ENCODE measurements at places on chromosomes 5 and 9.

DNA sequence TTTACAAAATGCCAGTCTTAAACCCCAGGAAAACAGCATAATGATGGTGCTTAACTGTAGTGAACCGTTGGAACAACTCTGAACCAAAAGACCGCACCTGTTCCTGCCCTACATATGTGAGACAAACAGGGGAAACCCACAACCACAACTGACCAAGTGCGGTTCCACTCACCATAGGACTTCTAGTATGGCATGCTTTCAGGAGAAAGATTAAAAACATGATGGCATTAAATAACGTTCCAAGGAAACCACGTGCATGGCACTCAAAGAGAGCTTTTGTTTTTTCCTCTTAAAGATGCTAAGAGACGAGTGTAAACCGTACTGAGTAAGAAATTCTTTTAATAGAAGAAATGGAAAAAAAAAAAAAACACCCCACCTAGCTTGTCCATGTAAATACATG, 119.8 kb downstream of the SSBP2 start:
- no peak for DNase-seq
- H3K4me3 ChIP-seq: no peak overlapping the region
- peaks cover 2% of the 10 kb centered on the region for H3K36me3 ChIP-seq
- H3K4me1 ChIP-seq: no peaks in the 10 kb centered on the region
- H3K27me3 ChIP-seq: no peaks in the 10 kb centered on the region

- no peaks in the 10 kb centered on the region for H3K27me3 ChIP-seq
These were observed 27.6 kb downstream of the TCF7 start for GRCh38 chr5:134142052-134142451.

DNA sequence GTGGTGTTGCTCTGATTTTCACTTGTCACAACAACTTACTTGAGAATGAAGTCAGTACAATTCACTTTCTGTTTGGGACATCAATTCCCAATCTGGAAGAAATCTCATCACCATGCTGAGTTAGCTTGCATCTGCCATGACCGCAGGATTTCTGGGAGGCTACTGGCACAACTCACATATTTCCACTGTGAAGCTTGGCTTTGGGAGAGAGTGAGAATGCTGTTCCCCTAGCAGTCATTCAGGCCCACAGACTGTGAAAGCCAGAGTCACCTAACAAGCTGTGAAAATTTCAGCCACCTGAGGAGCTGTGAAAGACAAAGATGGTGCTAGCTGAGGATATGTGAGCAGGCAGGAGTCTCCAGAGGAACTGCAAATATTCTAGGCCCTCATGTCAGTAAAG, 365.2 kb upstream of the TUSC1 start:
- H3K4me3 ChIP-seq: no peak overlapping the region
- H3K4me1 ChIP-seq: no peaks in the 10 kb centered on the region
- H3K36me3 ChIP-seq: no peaks in the 10 kb centered on the region

DNA sequence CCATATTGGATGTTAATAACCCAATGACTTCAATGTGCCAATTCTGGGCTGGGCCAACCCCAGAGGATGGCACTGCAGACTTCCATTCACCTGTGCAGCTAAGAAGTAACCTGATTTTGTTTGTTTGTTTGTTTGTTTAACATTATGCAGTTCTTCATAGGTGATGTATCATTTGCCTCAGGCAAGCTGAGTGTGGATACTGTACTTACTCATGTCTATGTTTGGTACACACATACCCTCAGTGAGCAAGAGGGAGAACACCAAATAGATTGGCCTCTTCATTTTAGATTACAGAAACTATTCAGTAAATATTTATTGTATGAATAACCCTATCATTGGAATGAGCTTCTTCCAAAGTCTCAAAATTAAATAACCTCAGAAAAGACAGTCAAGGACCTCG, 180.2 kb upstream of the SMC2 start:
- H3K27me3 ChIP-seq: no peaks in the 10 kb centered on the region
- no peak for DNase-seq
- H3K27ac ChIP-seq: no peak overlapping the region
- no peaks in the 10 kb centered on the region for H3K36me3 ChIP-seq
- no peak overlapping the region for H3K4me3 ChIP-seq
- no peaks in the 10 kb centered on the region for H3K4me1 ChIP-seq

DNA sequence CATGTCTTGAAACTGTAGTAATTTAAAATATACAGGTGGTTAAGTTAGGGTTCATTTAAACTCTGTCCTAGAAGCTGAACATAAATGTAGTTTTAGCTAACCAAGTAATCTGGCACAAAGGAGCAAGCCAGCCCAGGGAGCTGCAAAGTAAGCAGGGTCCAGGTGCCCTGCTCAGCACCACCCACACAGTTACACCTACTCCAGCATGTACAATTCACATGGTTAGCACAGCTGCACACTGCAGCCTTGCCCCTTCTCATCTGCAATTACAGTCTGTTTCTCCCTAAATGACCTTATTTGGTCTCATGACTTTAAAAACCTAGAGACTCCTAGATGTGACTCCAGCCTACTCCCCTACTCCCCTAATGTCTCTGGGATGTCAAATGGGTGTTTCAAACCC, 128.4 kb downstream of the EPB41L4A start:
- H3K4me3 ChIP-seq: no peak overlapping the region
- no peaks in the 10 kb centered on the region for H3K4me1 ChIP-seq
- no peaks in the 10 kb centered on the region for H3K36me3 ChIP-seq
- no peak for DNase-seq

GRCh38 chr5:124628721-124629596, 117.5 kb downstream of the ZNF608 start:
- H3K27ac ChIP-seq: no peak overlapping the region
- no peak overlapping the region for H3K4me3 ChIP-seq
- no peak for DNase-seq
- H3K36me3 ChIP-seq: peaks cover 3% of the 10 kb centered on the region

GRCh38 chr5:113195771-113196170, 219.2 kb downstream of the DCP2 start:
- no peak overlapping the region for H3K4me3 ChIP-seq
- no peak overlapping the region for H3K27ac ChIP-seq
- no peaks in the 10 kb centered on the region for H3K27me3 ChIP-seq
- no peaks in the 10 kb centered on the region for H3K36me3 ChIP-seq
- no peak for DNase-seq

DNA sequence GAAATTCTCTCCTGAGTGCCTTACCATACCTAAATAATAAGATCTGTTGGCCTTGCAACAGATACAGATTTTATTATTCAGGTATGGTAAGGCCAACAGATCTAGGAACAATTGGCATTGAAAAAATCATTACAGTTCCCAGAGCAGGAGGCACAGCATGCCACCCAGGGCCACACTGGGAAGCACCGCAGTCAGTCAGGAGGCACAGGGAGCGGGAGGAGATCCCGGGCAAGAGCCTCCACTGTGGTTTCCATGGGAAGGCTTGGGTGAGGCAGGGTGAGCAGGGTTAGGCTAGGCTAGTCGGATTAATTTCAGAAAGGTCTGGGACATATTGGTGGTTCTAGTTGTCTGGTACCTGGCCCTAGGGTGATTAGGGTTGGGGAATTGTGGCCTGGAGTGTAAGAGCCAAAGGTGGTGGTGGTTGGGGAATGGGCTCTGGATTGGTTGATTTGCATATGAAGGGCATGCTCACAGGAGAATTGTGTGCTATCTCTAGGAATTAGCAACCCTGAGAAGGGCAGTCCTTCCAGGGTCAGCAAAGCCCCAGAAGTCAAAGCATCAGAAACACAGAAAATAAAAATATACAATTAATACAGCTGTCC, 111.4 kb downstream of the PDE8B start:
- H3K36me3 ChIP-seq: no peaks in the 10 kb centered on the region
- H3K4me3 ChIP-seq: no peak overlapping the region
- no peak overlapping the region for H3K27ac ChIP-seq
- peaks cover 2% of the 10 kb centered on the region for H3K4me1 ChIP-seq

- no peaks in the 10 kb centered on the region for H3K4me1 ChIP-seq
- DNase-seq: no peak
- no peaks in the 10 kb centered on the region for H3K36me3 ChIP-seq
- H3K27ac ChIP-seq: no peak overlapping the region
- no peak overlapping the region for H3K4me3 ChIP-seq
These were observed 144.2 kb upstream of the EPB41L4A start for GRCh38 chr5:112563169-112563826.

- H3K4me1 ChIP-seq: peaks cover 16% of the 10 kb centered on the region
- no peak overlapping the region for H3K27ac ChIP-seq
- H3K36me3 ChIP-seq: no peaks in the 10 kb centered on the region
- no peaks in the 10 kb centered on the region for H3K27me3 ChIP-seq
- no peak overlapping the region for H3K4me3 ChIP-seq
- DNase-seq: no peak
These were observed 212.4 kb downstream of the RFK start for GRCh38 chr9:76181781-76182180.

- H3K4me1 ChIP-seq: peaks cover 8% of the 10 kb centered on the region
- no peaks in the 10 kb centered on the region for H3K36me3 ChIP-seq
- H3K27me3 ChIP-seq: no peaks in the 10 kb centered on the region
- H3K4me3 ChIP-seq: no peak overlapping the region
- no peak for DNase-seq
These were observed 50.7 kb downstream of the ADAM19 start for GRCh38 chr5:157524887-157525286.

DNA sequence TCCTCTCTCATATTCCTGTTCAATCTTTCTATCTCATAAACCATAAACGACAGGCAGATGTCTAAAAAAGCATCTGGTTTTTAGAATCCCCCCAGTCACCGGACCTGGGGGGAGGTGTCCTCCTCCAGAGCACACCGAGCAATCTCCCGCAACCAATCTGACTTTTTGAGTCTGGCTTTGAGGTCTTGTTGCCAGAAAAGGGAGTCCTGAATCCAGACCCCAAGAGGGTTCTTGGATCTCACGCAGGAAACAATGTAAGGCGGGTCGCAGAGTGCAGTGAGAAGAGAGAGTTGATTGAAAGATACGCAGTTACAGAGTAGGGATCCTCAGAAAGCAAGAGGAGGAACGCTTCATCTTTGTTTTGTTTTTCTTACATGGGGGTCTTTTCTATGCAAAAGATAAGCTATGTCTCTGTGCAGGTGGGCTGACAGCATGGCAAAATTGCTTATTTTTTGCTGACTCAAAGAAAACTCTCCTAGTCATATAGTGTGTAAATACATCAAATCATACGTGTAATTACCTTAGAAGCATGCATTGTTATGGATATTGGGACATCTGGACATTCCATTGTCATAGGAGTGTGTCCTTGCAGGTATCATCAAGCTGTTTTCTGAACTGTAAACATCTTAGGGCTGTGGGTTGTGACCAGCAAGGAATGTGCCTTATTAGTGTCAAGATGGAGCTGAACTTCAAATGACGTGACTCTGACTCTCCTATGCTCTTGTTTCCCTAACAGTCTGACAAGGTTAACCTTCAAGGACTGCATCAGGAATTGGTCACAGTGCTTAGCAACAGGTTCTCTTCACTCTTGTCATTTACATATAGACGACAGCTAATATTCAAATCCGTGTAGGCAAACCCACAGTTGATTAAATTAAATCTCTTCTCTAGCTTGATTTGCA, 159.3 kb upstream of the DAPK1 start:
- H3K36me3 ChIP-seq: no peaks in the 10 kb centered on the region
- no peak overlapping the region for H3K4me3 ChIP-seq
- DNase-seq: no peak
- peaks cover 4% of the 10 kb centered on the region for H3K4me1 ChIP-seq

GRCh38 chr9:4081956-4082355, 217.9 kb downstream of the GLIS3 start:
- no peaks in the 10 kb centered on the region for H3K36me3 ChIP-seq
- H3K4me1 ChIP-seq: peaks cover 10% of the 10 kb centered on the region
- H3K4me3 ChIP-seq: no peak overlapping the region
- H3K27ac ChIP-seq: no peak overlapping the region
- DNase-seq: no peak

GRCh38 chr5:168469816-168470215, 16.5 kb upstream of the RARS1 start:
- no peak for DNase-seq
- H3K4me3 ChIP-seq: no peak overlapping the region
- H3K27me3 ChIP-seq: no peaks in the 10 kb centered on the region
- H3K36me3 ChIP-seq: peaks cover 7% of the 10 kb centered on the region

DNA sequence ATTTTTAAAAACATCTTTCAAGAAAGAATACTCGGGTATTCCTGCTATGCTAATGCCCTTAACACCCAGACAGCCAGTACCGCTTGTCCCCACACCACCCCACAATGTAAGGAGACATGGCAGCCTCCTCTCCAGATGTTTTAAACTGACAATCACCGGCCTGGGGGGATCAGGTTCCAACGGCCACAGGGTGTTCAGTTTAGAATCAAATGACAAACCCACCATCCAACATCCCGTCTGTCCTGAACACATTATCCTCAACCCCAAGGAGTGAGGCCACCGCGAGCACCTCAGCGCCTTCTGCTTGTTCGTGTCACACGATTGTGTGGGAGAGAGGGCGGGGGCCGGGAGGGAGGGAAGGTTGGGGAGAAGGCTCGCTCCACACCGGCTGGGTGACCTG, 152.8 kb downstream of the PAX5 start:
- no peaks in the 10 kb centered on the region for H3K36me3 ChIP-seq
- no peaks in the 10 kb centered on the region for H3K27me3 ChIP-seq
- no peak overlapping the region for H3K27ac ChIP-seq
- DNase-seq: no peak
- H3K4me1 ChIP-seq: peaks cover 7% of the 10 kb centered on the region

DNA sequence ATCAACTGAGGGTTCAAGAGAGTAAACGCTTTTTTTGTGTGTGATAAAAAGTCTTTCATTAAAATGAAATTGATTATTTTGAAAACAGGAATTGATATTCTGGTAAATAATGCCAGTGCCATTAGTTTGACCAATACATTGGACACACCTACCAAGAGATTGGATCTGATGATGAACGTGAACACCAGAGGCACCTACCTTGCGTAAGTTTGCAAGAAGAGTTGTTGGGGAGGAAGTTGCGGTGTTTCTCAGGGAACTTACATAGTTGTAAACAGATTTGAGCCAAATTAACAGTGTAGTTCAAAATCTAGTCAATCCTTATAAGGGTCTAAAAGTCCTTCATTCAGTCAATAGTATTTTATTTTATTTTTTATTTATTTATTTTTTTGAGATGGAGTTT, 28.9 kb downstream of the HSDL2 start:
- no peaks in the 10 kb centered on the region for H3K27me3 ChIP-seq
- DNase-seq: no peak
- H3K4me1 ChIP-seq: no peaks in the 10 kb centered on the region
- H3K4me3 ChIP-seq: no peak overlapping the region

DNA sequence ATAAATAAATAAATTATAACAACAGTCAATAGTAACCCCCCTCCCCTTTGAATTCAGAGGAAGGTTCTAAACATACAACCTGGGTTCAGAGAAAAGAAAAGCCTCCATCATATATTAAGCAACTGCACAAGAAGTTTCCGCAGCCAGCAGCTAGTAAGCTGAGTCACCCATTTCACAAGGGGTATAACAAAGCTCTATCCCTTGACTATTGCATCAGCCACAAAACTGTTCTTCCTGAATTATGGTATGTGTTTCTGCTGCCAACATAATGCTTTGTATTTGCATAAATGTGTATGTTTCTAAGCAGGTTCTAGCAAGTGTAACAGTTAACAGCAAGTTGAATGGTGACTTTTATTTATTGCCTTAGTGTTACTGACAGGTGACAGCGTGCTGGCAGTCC, 6.8 kb upstream of the CEP120 start:
- H3K27ac ChIP-seq: no peak overlapping the region
- H3K36me3 ChIP-seq: no peaks in the 10 kb centered on the region
